ENCODE measurements at places on chromosomes 1 and 21.
A peak's percentile ranks its signal among the peaks of the same experiment; 100 is the strongest.

- no peak for DNase-seq
Observed at GRCh38 chr1:176602388-176603004, 139.5 kb downstream of the PAPPA2 start.

GRCh38 chr1:115505148-115505571, 136.6 kb upstream of the VANGL1 start:
- DNase-seq = no peak

DNA sequence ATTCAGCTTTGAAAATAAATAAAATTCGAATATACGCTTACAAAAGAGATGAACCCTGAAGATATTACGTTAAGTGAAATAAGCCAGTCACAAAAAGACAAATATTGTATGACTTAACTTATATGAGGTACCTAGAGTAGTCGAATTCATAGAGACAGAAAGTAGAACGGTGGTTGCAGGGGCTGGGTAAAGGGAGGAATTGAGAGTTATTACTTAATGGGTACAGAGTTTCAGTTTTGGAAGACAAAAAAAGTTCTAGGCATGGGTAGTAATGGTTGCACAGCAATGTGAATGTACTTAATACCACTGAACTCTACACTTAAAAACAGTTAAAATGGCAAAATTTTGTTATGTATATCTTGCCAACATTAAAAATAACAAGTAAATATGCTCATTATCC, 48.6 kb upstream of the ZNHIT6 start:
- DNase-seq = no peak

DNA sequence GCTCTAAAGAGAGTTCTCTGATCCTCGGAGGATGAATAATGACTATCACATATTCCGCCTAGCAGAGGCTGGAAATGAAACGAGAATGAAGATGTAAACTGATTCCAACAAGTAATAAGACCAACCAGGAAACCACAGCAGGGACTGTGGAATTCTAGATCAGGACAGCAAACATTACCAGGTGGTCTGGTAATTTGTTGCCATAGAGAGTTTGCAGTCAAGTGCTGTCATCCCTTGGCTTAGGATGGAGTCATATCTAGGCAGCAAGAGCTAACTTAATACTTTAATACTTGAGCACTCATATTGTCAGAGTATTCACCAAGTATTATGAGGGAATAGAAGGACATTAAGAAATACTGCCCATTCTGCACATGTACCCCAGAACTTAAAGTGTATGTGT, 45.1 kb upstream of the MUTYH start:
- DNase-seq = no peak

DNA sequence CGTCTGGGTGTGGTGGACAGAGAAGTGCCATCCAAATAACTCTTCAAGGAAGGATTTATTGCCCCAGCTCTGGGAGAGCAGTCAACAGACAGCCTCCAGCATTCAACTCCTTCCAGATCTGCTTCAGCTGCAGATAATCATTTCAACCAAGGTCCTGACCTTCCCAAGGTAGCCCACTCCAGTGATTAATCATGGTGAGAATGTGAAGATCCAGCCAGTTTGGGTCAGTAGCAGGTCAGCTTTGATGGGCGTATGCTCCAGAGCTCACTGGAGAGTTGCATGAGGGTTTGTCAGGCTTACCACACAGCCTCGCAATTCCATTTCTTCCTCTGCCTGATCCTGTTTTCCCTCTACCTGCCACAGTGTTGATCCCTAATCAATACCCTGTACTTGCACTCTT, 214.5 kb upstream of the ZRANB2 start:
- no peak for DNase-seq

- no peak for DNase-seq
Observed at GRCh38 chr21:24127651-24128050, 1479.6 kb downstream of the MRPL39 start.

DNA sequence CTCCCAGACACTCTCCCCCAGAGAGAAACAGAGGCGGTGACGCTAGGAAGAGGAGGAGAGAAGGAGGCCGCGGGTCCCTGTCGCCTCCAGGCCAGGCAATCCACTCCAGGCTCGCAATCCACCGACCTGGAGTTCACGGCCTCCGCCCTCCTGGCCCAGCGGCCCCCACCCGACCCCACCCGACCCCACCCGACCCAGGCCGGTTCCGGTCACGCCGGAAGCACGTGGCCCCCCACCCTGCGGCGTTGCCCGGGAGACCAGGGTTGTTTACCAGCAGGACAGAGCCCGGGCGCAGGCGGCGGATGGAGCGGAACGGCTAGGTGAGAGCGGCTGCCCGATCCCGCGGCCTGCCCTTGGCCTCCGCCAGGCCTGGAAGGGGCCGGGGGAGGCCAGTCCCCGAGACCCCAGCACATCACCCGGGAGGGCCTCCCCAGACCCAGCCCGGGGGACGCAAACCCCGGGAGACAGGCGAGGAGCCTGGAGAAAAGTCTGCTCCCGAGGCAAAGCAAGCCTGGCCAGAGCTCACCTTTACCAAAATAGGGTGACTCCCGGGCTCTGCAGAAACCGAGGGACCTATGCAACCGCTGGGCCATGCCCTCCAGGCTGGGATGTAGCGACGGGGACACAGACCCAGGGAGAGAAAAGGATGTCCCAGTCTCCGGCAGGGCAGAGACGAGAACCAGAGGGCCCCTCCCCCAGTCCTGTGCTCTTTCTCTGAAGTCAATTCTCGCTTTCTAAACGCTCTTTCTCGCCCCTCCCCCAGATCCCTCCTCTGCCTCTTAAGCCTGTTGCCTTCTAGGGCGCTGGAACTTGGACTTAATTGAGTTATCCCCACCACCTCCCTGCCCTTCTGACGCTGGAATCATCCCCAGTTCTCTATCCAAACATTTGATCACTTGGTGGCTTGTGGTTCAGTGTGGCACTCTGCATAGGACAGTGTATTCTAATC, at the start of the genes PLA2G2C and UBXN10:
TSS of gene PLA2G2C (minus strand) at position 685 of the 949 bp plus-strand sequence. CDS start 9,155 bp downstream, outside the sequence.
TSS of gene UBXN10 (plus strand) at position 263 of the 949 bp plus-strand sequence. CDS start 4,466 bp downstream, outside the sequence.
- DNase-seq = peak; percentile 49

DNA sequence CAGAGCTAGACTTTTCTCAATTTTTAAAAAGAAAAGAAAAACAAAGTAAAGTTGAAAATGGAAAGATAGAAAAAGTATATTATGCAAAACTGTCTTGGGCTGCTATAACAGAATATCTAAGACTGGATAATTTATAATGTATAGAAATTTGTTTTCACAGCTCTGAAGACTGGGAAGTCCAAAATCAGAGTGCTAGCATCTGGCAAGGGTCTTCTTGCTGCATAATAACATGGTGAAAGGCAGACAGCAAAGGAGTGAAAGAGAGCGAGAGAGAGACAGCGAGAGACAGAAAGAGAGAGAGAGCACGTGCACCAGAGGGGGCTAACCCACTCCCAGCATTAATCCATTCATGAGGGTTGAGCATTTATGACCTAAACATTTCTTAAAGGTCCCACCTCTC, 59.1 kb upstream of the SPOCD1 start:
- DNase-seq = no peak

GRCh38 chr1:244096691-244097090, 45.6 kb downstream of the ZBTB18 start:
- no peak for DNase-seq

All from CD4-positive, alpha-beta T cell treated with Interleukin-4 for 4 hours (primary cell).